NCI-H1092 treated with DMSO at 0.1 percent for 48 hours (cell line): ENCODE measurements at places on chromosomes 7 and 10.
A peak's percentile ranks its signal among the peaks of the same experiment; 100 is the strongest.

DNA sequence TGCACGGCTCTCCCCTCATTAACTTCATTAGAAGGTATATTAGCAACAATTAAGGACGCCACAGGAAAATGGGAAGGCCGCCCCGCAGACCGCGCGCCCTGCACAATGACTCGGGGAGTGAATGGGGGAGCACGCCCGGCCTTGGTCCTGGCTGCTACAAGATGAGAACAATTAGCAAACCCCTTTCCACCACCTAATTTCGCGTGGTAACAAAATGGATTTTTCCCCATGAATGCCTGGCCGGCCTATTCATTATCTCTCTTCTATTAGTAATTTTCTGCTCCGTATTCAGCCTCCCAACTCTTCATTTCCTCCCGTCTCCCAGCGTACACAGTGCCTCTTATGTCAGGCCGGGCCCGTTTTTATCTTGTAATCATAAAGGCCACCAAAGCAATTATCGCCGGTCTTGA, 346.9 kb downstream of the DNAJB6 start:
- DNase-seq, result no peak

DNA sequence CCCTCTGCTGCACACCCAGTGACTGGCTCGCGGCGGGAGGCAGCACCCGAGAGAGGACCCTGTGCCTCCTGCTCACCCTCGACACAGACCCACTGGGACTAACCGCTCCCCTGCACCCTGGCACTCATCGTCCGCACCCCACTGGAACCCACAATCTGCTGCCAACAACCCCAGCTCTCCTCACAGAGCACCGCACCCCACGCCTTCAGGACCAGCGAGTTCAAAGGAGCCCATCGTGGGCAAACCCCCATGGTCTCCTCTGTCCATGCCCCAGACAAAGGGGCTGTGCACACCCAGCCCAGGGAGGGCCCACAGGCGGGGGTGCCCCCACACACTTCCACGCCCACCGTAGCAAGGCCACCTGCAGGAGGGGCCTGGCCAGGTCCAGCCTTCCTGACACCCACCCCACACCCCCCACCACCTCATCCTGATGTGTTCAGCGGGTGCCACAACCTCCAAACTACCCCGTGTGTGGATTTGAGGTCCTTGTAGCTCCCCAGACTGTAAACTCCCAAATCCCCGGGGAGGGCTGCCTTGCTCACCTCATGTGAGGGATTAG, 14.0 kb downstream of the RASGEF1A start:
- no peak for DNase-seq

DNA sequence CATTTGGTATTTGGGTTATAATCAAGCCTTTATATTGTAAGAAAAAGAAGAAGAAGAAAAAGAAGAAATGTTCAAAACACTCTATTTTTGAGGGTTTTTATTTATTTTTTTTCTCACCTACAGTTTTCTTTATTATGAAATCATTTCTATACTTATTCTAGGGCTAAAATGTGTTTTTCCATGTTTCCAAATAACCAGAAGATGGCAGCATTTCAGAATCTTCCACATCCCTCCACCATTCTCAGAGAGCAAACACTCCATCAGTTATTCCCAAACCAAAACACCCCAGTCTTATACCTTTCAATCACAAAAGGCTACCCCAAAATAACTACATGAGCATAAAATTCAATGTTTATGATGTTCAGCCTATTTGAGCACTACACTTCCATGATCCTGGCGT, 38.7 kb upstream of the PPP1R17 start:
- DNase-seq, result peak; percentile 26

DNA sequence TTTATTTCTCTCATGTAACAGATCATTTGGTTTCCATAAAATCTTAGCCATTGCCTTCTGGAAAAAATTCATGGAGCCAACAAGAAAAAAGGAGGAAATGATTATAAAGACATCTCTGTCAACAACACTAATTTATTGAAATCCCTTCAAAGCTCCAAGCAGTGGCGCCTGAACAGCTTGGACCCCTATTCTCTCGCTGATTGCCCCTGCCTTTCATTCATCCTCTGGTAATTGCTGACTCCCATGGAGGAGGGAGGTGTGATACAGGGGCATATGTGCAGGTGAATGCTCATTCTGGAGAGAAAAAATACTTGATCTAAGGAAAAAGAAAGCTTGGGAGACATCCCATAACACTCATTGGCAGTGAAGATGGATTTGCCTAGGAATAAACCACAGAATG, 345.5 kb downstream of the FGFR2 start:
- DNase-seq, result no peak

- DNase-seq, result peak; percentile 54
Measured at GRCh38 chr7:39709768-39710311, 86.5 kb downstream of the RALA start.

GRCh38 chr7:100674411-100675104, 1.0 kb downstream of the GNB2 start:
- DNase-seq, result peak; percentile 32

GRCh38 chr7:40760293-40760964, 625.6 kb downstream of the SUGCT start:
- no peak for DNase-seq

DNA sequence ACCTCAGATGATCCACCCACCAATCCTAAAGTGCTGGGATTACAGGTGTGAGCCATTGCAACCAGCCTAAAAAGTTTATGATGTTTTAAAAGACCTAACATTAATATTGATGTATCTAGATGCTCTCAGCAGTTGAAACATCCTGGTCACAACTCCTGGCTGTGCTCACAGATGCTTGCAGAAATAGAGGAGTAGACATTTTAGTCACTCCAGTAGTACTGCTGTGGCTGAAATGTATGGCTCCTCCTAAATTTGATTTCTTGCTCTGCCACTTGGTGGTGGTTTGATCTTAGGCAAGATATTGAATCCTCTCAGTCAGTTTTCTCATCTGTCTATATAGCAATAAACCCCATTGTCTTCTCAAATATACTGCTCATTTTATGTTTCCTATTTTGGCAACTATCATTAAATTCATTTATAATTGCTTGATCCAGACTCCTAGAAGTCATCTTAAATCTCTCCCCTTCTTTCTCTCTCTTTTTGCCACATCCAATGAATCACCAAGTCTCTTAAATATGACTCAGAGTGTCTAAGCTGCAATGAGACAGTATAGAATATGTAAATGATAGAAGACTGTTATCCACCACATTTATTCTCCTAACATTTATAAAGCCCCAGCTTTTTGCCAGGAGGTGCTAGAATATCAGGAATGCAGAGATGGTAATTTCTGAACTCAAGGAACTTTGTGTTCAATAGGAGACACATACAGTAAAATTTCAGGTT, 78.1 kb upstream of the NRBF2 start:
- DNase-seq, result no peak

- DNase-seq, result no peak
Measured at GRCh38 chr10:71561003-71561574, 158.5 kb downstream of the C10orf105 start.

DNA sequence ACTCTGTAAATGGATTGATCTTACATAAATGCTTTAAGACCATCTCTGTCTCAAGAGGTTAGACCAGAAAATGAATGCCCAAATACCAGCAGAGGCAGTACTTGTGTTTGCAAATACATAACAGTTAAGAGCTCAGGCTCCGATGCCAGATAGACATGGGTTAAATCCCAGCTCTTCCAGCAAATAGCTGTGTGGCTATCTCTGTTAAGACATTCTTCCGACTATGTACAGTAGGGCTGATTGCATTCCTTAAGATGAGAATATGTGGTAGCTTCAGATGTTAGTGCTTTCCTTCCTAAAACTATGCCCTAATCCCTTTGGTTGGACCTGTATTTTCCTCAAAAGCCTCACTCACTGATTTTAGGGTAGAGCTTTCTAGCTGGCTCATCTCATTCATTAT, 2.2 kb downstream of the IDE start:
- no peak for DNase-seq

GRCh38 chr7:105277341-105277740, 111.4 kb downstream of the SRPK2 start:
- DNase-seq, result no peak

DNA sequence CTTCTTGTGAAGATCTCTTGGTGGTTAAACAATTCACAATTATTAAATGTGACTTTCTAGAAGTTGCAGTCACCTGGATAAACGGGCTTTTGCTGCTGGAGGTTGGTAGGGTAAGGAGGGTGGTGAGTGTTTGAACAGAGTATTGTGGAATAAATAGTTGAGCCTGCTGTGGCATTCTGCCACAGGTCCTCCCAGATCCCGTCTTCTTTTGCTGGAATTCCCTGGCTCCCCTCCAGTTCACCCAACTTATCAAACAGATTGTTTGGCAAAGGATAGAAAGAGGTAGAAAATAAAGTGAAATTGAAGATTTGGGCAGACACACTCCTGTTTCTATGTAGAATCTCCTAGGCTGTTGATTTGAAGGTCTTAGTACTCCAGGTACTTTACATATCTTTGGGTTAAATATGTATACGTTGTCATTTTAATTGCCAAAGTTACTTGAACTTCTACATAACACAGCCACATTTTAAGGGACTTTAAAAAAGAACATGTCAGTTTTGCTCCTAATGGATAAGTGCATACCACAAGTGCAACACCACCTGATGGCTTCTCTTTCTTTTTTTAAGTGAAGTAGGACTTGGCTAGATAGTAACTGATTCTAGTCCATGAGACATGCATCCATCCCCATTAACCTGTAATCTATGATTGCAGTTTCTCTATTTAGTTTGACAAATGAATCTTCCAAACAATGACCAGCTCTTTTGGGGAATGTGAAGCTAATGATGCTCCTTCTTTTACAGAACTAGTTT, 83.0 kb downstream of the ARL4A start:
- peak; percentile 83 for DNase-seq

GRCh38 chr10:42930516-42931192, 146.2 kb upstream of the RET start:
- DNase-seq, result no peak

DNA sequence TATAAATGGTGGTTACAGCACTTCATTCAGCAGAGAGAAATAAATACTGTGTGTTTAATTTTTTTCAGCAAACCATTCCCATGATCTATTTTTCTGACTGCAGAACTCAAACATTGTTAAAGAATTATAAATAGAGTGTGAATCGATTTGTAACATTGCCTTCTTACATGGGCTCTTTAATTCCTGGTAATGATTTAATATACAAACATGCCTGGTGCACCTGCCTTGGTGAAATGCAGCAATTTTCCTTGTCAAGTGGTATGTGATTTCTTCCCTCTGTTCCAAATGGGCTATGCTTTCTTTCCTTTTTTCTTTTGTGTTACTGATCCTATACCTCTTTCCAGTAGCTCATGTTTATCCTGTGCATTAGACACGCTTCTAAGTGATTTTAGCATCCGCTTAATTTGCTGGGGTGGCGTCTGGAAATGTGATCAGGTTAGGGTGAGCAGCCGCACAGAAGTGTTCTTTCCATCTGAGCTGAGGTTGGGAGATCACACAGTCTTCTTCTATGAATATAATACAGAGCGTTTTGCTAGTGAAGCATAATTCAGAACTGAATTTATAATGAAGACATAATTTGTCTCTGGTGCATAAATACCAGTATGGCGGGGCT, 94.3 kb upstream of the ITGB1 start:
- DNase-seq, result peak; percentile 61

DNA sequence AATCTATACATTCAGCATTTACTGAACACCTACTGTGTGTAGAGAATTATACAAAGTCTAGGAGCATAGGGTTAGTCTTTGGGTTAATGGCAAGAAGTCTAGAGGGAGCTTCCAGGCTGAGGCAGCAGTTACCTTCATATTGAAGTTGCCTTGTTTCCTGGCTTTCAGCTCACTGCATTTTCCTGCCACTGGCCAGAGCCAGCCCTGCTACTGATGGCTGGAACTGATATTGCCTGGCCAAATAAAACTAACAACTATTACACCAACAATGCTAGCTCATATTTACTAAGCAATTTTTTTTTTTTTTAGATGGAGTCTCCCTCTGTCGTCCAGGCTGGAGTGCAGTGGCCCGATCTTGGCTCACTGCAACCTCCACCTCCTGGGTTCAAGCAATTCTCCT, 165.7 kb upstream of the ITGB1 start:
- DNase-seq, result no peak

DNA sequence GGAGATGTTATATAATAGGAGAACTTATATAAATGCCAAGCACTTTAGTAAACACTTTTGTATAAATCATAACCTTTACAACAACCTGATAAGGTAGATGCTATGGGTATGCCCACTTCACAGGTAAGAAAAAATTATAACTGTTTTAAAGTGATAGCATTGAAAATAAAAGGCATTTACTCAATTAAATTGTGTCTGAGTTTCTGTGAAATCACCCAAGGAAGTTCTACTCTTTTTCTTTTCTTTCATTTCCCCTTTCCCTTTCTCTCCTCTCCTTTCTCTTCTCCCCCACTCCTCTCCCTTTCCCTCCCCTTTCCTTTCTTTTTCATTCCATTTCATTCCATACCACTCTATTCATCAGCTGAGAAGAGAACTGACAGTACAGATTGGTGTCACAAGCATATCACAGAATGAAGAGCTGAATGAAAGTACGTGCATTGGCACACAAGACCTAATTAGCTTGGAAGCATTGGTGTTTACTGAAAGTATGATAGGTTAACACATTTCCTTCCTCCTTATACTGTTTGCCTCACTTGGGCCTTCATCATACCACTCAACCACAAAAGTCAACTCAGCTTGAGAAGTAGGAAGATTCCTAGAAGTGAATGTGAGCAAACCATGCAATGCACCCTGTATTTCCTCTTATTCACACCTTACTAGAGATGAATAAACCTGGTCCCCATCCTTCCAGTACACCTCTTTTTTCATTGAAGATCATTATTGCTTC, 117.9 kb upstream of the AGR3 start:
- DNase-seq, result no peak

DNA sequence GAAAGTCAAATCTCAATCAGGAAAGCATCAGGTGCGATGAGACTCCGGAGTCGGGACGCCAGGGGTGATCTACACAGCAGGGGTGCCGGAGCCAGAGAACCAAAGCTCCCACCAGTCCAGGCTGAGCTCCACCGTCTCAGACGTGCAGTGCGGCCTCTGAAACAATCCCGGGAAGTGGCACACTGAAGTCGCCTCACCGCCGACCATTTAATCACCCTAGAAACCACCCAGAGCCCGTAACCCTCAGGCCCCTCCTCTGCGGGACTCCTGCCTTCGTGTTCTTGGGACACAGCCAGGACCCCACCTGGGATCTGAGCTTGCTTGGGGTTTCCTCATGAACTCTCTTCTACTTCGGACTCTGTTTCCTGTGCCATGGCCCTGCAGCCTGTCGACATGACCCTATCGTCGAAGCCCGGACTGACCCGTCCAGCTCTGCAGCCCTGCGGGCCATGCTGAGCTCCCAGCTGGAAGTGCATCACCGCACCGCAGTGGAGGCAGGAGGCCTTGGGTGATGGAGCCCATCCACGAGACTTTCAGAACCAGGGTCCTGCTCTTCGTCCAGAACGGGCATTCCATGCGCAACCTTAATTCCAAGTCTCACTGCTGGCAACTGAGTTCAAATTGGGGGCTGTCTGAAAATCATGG, 266.4 kb downstream of the PTPRN2 start:
- no peak for DNase-seq
